ENCODE measurements at places on chromosomes 2 and 18.

- no peak for DNase-seq
Observed at GRCh38 chr2:217922101-217923006, 80.4 kb downstream of the TNS1 start.

- no peak for DNase-seq
Observed at GRCh38 chr18:27363872-27364271, 178.8 kb upstream of the CHST9 start.

DNA sequence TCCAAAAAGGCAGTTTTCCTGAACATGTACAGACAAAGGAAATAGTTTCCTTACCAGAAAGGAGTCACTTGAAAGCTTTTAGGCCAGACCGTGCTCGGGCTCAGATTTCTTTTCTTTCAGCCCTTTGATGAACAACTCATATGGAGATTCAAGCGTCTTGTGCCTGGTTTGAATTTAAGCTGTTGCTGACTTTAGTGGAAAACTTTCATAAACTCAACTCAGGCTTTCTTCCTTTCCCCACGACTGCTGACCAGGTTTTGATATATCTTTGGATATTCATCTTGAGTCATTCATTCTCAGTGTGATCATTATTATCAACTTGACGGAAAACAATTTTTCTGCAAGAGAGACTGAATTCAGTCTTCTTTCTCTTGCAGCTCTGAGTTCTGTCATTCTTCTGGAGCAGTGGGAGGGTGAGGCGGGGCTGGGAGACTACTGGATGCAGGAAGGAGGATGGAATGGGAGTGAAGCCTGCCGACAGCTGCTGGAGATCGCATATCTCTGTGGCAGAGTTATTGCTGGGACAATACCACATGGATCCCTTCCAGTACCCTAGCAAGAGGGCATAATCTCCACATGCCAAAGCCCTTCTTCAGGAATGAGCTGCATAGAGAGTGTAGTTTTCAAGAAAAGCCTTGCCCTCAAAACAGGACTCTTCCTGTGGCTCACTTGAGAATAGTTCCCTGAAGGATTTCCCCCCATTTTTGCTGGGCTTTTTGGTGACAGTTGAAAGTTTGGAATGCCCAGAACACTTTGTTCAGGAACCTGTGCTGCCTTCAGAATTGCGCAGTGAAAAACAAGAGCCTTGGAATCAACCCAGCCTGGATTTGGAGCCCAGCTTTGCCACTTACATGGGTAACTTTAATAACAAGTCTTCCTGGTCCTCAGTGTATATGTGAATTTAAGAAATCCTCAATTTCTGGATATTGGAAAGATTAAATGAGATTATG lies 364.4 kb downstream of the ZNF521 start:
- DNase-seq, result no peak

DNA sequence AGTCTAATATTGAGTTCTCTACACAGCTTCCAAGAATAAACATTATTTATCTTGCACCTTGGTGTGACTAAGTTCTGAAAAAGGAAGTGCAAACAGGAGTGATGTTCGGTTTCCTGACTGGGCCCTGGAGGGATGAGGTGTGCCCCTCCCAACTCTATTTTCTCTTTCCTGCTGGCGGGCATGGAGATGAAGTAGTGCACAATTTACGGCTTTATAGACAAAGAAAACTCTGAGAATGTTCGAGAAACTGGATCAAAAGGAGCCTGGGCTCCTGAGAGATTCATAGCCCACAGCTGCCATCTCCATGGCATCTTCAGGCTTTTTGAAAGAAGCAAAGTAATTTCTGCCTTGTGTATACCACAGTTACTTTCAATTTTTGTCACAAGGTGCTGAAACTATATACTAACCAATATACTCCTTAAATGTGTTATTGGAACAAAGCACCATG lies 22.3 kb downstream of the LRATD1 start:
- DNase-seq, result no peak

- DNase-seq, result no peak
Observed at GRCh38 chr2:23639406-23639982, 254.5 kb downstream of the KLHL29 start.

GRCh38 chr2:6423944-6424343 lies 441.8 kb downstream of the CMPK2 start:
- DNase-seq, result no peak

GRCh38 chr2:239391286-239392071 lies 9.3 kb downstream of the HDAC4 start:
- DNase-seq, result no peak

- DNase-seq, result no peak
Observed at GRCh38 chr2:98713332-98714015, 17.5 kb downstream of the MGAT4A start.

DNA sequence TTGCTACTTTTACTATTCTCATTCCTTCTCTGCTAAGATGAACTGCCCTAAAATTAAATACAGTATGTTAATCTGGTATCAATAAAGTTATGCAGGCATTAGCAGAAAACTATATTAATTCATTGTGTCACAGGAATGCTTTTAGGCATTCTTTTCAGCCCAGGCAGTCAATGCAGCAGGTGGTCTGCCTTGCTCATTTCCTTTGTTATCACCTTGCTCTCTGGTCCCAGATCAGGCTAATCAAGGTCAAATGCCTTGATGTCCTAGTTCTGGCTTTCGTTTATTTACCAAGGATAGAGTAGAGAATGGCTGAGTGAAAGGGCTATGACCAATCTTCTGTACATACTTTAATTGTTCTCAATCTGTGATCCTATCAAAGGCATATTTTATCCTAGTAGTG lies 1023.6 kb downstream of the TMEM182 start:
- DNase-seq, result no peak

GRCh38 chr2:149994057-149994728 lies 406.6 kb upstream of the MMADHC start:
- DNase-seq, result no peak

DNA sequence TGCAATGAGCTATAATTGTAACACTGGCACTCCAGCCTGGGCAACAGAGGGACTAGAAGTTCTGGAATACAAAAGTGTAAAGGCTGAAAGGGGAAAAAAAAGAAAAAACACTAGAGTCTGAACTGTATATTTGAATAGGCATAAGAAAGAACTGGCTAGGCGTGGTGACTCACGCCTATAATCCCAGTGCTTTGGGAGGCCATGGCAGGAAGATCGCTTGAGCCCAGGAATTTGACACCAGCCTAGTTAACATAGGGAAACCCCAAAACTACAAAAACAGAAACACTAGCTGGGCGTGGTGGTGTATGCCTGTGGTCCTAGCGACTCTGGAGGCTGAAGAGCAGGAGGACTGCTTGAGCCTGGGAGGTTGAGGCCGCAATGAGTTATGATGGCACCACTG lies 70.6 kb downstream of the SAP130 start:
- no peak for DNase-seq

GRCh38 chr2:238418999-238419546 lies 7.7 kb upstream of the ASB1 start:
- no peak for DNase-seq

DNA sequence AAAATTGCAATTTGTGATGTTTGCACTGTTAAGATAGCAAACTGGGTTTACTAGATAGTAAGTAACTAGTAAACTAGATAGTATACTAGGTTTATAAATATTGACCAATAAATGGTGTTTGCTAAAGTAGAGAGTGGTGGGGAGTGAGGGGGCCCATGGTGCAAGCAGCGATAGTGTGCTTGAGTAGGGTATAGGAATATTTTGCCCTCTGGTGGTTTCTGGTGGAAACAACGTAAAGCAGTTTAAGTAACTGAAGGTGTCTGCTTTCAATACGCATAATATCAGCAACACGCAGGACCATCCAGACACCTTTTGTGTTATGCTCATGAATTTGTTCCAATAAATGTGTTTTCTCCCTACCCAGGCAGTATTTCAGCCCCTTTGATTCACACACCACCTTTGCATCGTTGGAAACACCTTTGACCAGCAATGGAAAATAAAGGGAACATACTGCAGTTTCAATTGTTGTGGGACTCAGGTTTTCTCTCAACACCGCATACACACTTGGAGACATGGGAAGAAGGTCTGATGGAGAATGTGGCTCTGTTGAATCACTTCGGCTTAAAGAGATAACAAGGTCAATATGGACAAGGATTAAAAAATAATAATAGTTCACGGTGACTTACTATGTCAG lies 16.7 kb upstream of the STAT1 start:
- DNase-seq, result no peak

DNA sequence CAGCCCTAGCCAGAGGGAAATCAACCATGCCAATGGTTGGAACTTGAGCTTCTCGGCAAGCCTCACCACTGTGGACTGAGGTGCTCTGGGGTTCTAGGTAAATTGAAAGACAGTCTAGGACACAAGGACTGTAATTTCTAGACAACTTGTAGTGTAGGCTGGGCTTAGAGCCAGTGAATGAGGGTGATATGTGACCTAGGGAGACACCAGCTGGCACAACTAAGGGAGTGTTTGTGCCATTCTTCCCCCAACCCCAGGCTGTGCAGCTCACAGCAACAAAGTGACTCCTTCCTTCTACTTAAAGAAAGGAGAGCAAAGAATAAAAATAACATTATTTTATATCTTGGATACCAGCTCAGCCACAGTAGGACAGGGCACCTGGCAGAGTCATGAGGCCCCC lies 1690.7 kb upstream of the TMEFF2 start:
- DNase-seq, result no peak

DNA sequence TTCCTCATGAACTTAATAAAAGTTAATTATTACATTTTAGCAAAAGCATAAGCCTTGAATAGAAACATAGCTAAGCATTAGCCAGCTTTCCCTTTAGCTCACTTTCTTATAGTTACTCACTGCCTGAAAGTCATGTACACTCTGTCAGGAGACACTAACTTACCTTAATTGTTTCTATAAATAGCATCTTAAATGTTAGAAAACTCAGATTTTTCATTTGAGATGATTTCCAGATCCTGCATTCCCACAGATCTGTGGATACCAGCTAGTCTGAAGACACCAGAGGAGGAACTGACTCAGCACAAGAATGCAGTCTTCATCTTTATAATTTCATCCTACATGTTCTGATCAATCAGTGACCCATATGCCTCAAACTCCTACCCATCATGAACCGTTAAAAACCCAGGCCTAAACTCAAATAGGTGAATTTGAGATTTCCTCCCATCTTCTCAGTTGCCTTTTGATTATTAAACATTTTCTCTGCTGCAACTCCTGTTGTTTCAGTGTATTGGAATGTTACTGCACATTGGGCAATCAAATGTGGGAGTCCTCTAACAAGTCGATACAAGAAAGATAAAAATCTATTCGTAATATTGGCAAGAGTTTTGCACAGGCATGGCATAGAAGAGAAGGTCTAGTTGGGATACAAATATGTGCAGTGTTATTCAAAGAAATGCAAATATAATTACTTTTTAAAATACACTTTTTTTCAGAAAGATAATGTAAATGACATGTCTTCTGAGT lies 857.4 kb upstream of the CDH2 start:
- DNase-seq, result no peak

DNA sequence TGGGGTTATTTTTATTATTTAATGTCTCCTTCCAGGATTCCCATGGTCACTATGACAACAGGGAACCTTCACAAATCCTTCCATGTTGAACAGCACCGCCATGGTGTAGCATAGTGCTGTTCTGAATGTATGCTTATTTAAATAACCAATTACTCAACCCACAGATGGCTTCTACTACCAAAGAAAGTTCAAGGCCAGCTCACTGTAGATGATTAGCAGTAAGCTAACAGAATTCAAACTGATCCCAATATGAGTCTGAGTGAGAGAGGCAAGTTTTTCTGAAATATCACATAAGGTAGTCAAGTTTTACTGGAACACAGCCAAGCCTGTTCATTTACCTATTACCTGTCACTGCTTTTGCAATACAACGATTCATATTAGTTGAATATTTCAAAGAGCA lies 51.2 kb downstream of the CLASP1 start:
- DNase-seq, result no peak

Data from right renal cortex interstitium (tissue), 3 donors.